ENCODE measurements at places on chromosomes 2 and 18. TPM values are rescaled to one million over a fixed set of nuclear protein-coding genes. Genes with fewer than 3 reads are reported as not detected.

Gene ZC3H6
- total RNA-seq = 30.4 TPM

- DNase-seq = peak; percentile 13
Measured at GRCh38 chr2:100242891-100243619, 79.2 kb downstream of the LONRF2 start.

DNA sequence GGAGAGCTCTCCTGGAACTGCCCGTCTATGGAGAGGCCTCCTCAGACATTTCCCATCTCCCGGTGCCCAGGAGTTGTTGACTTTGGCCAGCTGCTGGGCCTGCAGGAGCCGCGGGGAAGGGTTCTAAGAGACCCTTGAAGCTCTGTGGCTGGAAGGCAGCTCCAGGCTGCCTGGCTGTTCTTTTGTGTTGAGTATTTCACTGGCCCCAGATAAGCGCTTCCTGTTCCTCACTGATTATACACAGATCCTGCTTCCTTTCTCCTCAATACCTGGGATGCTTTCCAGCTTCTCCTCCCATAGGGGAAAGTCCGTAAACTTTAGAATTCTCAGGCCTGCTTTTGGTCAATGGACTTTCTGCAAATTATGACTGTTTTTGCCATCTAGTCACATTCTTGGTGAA is 57.8 kb downstream of the TGOLN2 start:
- no peak for DNase-seq

GRCh38 chr2:193303464-193303863 is 1108.7 kb upstream of the TMEFF2 start:
- DNase-seq = no peak

GRCh38 chr18:8883409-8883668 is 178.0 kb downstream of the MTCL1 start:
- DNase-seq = no peak

- DNase-seq = no peak
Measured at GRCh38 chr2:169300636-169301530, 61.5 kb downstream of the LRP2 start.

DNA sequence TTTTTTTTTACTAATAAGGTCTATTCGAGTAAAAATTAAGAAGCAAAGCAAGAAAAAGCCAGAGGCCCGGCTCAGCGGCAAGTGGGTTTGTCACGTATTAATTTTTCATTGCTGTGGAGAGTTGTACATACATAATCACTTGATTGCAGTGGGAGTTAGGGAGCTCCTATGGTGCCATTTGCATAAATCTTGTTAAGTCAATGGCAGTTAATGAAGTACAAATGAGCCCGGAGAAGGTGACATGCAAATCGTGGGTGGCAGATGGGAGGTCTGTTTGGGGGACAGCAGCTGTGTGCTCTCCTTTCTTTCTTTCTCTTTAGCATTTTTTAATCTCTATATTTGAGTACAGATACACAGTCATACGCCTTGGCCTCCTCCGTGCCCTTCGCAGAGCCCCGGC is 317.0 kb downstream of the AGAP1 start:
- DNase-seq = no peak

DNA sequence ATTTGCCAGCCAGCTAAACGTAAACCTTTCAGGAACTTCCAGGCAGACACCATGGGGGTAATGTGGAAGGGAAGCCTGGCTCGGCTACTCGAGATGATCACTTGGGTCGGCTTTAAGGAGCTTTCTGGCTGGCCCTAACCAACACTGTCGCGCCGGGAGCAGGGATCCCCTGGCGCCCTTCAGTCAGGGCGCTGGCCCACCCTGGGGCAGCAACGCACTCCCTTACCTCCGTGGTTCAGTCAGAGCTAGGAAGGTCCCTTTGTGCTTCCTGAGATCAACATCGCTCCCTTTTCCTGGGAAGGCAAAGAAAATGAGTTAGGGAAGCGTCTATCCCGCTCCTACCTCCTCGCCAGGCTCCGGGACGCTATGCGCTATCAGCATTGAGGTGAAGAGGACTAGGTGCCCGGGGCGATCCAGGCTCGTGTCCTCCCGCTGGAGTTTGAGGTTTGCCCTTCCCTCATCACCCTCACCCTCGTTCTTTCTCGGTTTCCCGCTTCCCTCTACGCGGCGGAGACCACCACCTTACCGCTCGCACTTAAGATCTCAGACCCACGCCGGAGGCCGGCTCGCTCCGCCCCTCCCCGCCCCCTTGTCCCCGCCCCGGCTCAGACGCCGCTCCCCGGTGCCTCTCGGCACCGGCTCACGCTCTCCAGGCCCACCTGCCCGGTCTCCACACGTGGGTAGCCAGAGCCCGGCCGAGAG is 449 bp upstream of the ATRAID start:
- no peak for DNase-seq

Gene GPR45
- total RNA-seq = 0.78 TPM

Gene C2orf80
- total RNA-seq = 28.7 TPM

Gene LYG1
- total RNA-seq = 0.47 TPM

DNA sequence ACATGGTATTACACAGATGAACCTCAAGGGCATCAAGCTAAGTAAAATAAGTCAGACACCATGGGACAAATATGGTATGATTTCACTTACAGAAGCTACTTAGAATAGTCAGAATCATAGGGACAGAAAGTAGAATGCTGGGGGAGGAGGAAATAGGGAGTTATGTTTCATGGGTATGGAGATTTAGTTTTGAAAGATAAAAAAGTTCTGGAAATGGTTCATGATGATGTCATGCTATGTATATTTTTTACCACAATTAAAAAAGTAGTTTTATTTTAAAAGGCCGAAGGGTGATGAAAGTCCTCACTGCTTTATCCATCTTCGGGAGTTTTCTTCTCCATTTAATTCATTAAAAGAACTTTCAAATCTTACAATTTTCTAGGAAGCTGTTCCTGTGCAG is 181.9 kb downstream of the CALCRL start:
- DNase-seq = no peak

DNA sequence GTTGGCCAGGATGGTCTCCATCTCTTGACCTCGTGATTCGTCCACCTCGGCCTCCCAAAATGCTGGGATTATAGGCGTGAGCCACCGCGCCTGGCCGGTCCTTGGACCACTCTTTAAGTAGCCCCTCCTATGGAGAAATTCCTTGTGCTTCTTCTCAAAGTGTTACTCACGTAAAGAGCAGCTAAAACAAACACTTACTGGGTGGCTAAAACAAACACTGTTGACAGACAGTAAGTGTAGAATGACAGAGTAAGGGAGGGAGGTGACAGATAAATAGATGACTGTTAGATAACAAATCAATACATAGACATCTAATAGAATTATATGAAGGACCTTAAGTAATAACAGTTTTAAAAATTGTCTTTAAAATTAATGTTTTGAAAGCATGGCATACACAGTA is 40.9 kb upstream of the RASGRP3 start:
- no peak for DNase-seq

DNA sequence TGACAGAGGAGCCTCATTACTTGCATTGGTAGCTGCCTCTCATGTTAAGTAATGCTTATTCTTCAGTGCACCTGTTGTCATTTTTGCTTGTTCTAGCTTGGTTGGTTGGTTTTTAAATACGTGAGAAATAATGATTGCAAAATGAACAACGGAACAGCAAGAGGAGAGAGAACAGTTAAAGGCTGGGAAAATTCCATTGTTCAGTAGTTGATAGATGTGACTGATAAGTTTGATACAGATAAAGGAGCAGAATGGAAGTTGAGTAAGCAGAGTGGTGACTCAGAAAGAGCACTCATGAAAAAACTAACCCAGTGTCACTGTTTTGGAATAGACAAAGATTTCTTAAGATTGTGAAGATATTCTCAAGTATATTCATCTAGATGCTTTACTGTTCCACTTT is 50.5 kb downstream of the MTA3 start:
- no peak for DNase-seq

Gene CPO
- total RNA-seq = not detected

DNA sequence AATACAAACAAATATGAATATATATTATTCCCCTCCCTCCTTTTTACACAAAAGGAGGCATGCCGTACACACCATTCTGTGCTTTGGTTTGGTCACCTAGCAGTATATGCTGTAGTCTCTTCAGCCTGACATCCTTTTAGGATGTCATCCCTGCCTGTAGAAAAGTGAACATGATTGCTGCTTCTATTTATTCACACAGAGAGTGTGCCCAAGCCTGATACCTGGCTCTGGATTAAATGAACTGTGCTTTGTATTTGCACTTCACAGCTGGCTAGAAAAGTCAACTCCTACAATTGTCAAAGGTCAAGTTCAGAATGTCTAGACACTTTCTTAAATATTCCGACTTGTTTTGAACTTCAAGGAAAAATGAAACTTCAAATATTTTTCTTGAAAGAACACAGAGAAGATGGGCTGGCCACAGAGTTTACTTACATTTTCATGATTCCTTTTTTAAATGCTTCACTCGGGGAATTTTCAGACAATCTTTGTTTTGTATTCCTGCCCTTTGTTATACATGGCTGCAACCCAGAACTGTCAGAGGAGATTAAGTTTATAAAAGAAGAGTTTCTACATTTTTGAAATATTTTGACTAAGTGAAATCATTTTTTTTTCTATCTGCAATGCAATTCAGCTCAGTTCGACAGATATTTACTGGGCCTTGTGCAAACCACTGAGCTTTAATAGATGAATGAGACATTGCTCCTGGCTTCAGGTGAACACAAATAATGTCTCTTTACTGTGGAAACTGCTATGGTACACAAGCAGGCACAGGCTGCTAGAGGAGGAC is 33.5 kb downstream of the DAPL1 start:
- no peak for DNase-seq

DNA sequence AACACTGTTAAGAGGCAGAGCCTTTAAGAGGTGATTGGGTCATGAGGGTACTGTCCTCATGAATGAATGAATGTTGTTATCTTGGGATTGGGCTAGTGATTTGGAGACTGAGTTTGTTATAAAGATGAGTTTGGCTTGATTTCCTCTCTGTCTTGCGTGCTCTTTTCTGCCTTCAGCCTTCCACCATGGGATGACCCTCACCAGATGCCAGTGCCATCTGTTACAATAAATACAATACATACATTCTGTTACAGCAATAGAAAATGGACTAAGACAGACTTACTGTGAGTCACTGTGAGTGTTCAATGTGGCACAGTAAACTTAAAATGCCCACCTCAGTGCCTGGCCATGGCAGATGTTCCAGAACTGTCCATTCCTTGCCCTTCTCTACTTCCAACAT is 95.0 kb upstream of the ZFP36L2 start:
- DNase-seq = no peak

DNA sequence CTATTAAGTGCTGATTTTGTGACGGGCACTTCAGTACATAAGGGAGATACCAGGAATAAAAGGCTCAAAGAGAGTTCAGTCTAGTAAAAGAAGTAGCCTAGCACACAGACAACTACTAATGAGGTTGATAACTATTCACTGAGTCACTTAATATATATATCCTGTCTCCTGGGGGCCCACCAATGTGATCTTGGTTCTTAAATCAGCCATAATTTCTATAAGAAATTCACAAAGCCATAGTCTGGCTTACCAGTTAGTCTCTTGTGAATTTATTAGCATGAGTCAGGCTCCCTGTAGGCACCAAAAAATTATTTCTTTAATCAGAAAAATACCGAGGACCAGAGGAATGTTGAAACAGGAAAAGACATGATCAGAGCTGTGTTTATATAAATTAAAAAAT is 10.4 kb downstream of the KCNE4 start:
- no peak for DNase-seq

GRCh38 chr18:24234330-24234729 is 95.5 kb downstream of the CABYR start:
- no peak for DNase-seq

Gene AGXT
- not detected for total RNA-seq

DNA sequence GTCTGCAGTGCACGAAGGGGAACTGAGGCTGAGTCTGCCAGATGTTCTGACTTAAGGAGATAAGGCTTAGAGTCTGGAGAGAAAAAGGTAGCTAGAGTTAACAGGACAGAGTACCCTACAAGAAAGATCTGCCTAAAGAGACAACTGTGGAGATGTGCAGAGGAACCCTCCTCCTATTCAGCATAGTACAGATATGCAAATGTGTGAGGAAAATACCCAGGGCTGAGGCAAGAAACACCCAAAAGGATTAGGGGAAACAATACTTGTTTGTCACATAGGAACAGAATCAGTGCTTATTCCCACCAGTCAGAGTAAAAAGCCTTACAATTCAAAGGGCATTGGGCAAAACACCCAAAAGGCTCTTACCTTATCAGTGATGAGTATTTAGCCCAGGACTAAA is 67.8 kb downstream of the SS18 start:
- no peak for DNase-seq

DNA sequence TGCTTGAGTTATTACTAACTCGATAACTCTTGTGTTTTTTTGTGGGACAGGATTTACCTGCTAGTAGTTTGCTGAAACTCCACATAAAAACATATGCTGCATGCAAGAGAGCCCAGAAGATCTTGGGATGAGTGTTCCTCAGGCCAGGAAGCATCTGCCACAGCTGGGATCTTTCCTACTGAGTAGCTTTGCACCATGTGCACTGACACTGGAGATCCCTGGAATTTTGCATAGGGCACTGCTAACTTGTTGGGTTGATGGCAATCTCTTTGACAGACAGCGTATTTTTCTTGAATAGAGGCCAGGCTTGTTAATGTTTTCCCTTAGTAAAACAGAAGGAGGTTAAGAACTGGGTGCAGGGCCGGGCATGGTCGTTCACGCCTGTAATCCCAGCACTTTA is 808 bp upstream of the SERPINB11 start:
- DNase-seq = no peak

DNA sequence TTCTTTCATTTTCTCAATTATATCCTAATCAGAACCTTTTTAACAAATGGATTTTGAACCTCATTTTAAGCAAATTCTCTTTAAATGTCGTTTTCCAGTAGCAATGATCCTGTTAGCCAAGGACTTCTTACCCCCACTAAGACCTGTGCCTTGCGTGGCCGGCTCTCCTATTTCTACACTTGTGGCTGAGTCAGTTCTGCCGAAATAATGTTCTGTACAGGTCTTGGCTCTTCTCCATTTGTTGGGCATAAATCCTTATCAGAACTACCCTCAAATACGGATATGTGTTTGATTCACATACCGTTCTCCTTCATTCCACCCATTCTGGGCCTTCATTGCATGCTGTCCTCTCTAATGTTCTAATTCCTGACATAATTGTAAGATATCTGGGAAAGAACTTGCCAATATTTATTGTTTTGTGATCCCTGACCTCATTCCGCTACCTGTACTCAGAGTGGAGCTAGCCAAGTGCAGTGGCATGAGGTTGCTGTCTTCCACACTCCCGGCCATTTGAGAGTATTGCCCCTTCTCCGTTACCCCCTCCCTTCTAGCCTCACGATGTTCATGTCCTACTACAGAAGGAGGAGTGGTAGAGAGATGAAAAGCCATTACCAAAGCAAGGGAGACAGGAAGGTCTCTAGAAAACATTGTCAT is 78.7 kb downstream of the MYOM1 start:
- DNase-seq = no peak

Data from occipital lobe (tissue), 3 donors.